ENCODE measurements at places on chromosomes 12 and 14.

GRCh38 chr12:11875414-11875935, 195.3 kb upstream of the BCL2L14 start:
- DNase-seq, result no peak

- no peak for DNase-seq
These were observed 34.2 kb upstream of the PRMT8 start for GRCh38 chr12:3456809-3457208.

DNA sequence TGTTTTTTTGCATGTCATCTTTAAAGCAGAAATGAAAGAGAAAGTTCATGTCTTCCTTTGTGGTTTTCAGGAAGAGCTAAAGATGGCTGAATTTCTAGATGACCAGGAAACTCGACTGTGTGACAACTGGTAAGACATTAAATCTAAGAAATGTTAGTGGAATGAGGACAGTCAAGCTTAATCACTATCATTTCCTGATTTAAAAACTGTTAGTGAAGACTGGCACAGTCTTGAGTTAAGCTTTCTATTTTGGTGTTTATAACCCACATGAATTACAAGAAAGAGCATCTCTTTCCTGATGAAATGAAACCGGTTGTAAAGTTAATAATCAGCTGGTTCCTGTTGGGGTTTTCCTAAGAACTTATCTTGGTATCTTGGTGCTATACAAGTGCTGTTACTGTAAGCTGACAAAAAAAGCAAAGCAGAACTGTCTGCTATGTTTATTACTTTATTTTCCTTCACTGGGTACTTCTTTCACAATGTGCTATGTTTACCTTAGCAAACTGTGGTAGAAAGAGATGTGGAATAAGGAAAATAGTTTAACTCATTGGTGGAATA, 5.2 kb downstream of the TRAFD1 start:
- DNase-seq, result no peak

- no peak for DNase-seq
These were observed 15.4 kb downstream of the VASH1 start for GRCh38 chr14:76776428-76777251.

- DNase-seq, result no peak
These were observed 26.5 kb downstream of the NUAK1 start for GRCh38 chr12:106112145-106112821.

DNA sequence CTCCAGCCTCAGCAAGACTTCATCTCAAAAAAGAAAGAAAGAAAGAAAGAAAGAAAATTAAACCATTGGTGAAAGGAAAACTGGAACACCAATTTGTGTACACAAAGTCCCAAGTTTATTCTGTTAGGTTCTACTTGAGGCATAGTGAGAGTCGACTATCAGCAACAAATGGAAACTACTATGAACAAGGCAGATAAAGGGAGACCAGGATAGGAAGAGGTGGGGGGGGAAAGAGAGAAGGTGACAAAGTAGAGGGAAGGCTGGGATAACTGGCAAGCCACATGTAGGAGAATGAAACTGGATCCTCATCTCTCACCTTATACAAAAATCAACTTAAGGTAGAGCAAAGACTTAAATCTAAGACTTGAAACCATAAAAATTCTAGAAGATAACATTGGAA, 25.6 kb downstream of the TFCP2 start:
- no peak for DNase-seq

DNA sequence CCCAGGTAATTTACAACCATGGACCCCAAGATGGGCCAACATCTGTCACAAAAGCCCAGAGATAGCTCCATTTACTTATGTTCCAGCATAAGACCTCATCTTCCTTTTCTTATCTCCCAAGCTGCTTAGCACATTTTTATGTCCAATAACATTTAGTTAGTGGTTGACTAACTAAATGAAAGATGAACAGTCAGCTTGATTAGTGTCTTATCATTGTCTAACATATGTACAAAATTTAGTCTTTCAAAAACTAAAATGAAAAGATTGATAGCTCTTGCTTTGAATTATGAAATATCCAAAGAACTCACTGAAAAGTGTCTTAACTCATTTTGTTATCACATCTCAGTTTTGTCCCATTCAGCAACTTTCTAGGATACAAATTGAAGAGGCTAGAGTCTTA, 163.1 kb upstream of the EGLN3 start:
- DNase-seq, result no peak

DNA sequence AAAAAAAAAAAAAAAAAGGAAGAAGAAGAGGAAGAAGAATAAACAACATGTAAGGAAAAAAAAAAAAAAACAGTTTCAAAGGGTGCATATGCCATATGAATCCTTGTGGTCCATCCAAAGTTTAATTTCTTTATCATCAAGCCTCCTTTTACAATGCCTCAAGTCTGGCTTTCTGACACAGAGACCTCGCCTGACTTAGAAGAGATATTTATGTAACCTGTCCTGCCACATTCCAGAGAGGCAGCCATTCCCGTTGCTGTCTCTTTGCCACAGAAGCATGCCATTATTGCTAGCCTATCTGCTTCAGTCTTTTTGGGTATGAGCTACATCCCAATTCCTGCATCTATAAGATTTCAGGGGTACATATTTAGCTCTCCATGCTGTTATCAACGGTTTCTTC, 596.7 kb upstream of the ATP2B1 start:
- no peak for DNase-seq

DNA sequence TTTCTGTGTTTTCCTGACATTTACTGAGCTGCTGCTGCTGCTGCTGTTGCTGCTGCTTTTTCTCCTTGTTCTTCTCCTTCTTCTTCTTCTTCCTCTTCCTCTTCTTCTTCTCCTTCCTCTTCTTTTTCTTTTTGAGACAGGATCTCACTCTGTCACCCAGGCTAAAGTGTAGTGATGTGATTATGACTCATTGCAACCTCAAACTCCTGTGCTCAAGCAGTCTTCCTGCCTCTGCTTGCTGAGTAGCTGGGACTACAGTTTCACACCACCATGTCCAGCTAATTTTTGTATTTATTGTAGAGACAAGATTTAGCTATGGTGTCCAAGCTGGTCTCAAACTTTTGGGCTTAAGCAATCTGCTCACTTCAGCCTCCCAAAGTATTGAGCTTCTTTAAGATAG, 95.8 kb downstream of the TMTC3 start:
- no peak for DNase-seq

- no peak for DNase-seq
These were observed 203.7 kb downstream of the CACNA1C start for GRCh38 chr12:2256453-2256852.
